NCI-H524 (cell line): ENCODE measurements at places on chromosomes 3 and 15.

DNA sequence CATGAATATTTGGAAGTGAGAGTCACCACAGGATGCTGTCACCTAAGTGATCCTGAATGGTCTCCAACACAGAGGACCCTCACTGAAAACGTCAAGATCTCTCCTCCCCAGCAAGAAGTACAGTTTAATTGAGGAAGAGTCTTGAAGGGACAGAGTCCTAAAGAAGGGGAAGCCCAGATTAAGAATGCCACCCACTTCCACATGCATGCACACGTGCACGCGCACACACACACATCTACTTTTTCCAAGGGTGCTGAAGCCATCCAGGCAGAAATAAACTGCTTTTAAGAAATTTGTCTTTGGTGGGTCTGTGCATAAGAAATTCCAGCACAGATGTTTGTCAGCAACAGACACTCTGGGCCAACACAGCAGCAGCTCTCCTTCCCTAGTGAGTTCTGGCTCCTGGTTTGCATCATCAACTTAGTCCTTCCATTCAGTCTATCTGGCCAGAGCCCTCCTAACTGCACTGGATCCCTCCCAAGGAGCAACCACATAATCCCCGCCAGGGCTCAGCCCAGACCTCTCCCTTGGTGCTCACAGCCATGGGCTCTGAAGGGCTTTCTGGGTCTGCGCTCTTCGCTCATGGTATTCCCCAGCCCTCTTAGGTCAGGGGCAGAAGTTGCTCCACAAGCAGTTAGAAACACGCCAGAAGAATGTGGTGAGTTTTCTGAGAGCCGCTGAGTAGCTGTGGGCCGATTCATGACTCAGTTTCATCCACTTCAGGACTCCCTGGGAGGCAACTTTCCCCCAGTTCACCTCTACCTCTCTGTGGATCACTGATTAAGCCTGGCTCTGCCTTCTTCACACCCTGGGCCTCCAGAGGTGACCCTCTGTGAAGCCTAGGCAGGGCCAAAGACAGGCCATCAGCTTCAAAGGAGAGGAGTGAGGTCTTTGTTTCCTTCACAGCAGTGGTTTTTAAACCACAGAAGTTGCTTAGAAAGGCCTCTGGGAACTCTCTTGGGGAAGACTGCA is 132.6 kb upstream of the LIPC start:
- DNase-seq = no peak

DNA sequence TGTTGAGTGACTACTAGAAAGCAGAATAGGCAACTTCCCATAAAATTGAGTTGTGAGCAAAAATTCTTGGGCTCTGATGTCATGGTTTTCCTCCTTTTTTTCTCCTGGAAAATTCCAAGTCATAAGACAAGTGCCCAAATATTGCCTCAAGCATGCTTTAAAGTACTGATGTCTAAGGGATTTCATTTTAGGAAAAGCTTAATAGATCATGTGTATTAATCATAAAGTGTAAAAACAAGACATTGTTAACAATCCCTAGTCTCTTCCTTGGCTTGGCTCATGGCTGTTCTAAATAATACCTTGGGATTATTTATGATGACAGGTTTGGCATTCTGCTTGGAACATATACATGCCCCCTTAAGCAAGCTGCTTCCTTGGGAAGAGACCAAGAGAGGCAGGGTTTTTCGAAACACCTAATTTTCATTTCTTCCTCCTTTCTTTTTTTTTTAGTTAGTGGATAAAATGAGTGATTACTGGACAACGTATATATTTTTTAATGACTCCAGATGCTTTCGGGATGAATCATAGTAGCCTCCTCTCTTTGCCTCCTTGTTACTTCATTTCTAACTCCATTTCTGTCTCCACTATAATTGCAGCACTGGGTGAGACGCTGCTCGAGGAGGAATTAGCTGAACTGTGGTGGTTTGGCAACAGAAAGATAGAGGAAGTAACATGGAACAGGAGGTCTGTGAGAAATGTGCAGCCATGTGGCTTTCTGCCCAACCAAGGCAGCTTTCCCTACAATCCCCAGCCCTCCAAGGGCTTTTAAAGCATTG is 104.9 kb downstream of the TPRG1 start:
- peak; percentile 16 for DNase-seq

DNA sequence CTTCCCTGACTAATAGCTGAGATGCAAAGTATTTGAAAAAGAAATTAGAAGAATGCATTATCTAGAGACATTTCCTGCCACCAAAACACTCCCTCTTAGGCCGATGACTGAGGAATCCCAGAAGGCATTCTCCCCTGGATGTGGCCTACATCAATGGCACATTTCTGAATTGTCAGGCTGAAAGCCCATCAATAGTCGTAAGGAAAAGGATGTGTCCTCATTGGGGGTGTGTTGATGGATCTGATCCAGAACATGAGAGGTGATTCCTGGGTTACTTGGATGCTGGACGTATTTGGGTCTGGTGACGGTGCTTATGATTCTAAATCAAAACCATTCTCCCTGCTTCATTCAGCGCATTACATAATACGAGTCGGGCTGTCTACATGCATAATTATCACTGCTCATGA is 216.9 kb upstream of the CDIN1 start:
- no peak for DNase-seq

GRCh38 chr15:77457191-77457904 is 36.7 kb downstream of the HMG20A start:
- no peak for DNase-seq

DNA sequence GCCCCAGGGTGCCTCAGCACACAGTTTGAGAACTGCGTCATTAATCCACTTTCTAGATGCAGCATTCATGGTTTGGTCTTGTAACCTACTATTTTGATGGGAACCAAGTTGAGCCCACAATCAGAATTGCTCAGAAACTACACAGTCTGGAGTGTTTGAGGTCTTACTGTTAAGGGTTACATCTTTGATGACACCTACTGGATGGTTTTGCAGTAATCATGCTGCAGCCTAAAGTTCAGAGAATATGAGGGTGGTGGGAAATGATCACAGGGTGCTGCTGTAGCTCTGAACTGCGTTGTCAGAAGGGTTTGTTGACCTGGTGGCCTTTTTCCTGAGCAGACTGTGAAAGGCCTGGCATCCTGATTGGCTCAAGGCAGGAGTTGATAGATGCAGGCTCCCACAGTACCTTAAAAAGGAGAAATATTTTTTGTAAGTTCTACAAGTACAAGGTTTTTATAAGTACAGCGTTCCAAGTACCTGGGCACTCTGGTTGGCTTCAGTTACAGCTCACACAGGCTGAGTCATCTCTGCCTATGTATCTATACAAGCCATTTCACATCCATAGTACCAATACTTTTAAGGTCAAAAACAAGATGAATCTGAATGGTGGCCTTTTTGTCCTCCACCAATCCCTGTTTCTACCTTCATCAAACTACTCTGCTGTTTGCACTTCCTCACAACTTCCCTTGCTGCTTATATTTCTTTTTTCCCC is 60.5 kb upstream of the ACKR4 start:
- peak; percentile 8 for DNase-seq

DNA sequence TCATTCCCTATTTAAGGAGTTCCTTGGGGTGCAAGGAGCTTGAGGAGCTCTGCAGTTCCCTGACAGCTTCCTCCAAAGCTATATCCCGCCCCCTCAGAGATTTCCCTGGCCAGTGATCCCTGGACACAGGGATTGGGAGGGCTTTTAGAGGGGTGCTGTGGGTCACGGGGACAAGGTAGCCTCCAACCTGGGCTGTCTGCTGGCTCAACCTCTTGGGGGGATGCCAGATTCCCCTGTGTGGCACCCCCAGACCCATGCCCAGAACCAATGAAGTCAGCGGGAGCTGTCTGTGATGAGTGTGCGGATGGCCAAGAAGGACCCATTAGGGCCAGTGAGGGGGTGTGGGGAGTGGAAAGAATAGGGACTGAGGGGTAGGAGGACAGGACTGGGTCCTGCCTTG is 21.0 kb upstream of the ATP2B2 start:
- no peak for DNase-seq

- no peak for DNase-seq
Measured at GRCh38 chr3:180329187-180329586, 272.8 kb upstream of the TTC14 start.

- DNase-seq = no peak
Measured at GRCh38 chr3:110738531-110738930, 333.1 kb upstream of the NECTIN3 start.

- no peak for DNase-seq
Measured at GRCh38 chr3:79405183-79405582, 362.6 kb downstream of the ROBO1 start.

DNA sequence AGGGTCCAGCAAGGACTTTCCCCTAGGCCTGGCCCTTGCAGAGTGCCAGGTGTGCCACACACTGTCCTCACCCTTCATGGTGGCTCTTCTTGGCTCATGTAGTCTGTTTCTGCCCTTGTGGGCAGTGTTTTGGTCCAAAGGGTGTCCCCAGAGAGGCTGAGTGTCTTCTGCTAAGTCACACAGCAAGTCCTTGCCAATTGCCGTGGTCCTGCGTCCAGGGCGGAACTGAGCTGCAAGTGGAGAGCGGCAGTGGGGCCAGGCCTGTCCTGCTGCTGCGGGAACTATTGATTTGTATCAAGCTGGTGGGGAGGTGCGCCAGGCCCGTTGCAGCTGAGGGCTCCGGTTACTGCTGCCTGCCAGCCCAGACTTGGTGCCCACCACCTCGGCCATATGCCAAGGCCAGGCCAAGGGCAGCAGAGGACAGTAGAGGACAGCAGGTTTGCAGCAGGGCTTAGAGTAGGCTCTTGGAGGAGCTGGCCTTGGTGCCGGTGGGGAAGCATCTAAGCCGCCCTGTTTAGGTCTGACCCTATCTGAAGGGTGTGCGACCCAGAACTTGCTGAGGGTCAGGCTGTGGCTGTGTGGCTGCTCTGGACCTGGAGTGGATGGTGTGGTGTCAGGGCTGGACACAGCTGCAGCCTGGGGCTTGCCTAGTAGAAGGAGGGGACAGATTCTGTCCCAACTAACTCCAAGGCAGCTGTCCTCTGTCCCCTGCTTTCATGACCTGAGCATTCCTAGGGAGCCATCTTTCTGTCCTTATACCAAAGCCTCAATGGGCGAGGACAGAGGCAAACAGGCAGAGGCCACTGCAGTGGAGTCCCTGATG is 4.5 kb downstream of the AMIGO3 start:
- DNase-seq = no peak

DNA sequence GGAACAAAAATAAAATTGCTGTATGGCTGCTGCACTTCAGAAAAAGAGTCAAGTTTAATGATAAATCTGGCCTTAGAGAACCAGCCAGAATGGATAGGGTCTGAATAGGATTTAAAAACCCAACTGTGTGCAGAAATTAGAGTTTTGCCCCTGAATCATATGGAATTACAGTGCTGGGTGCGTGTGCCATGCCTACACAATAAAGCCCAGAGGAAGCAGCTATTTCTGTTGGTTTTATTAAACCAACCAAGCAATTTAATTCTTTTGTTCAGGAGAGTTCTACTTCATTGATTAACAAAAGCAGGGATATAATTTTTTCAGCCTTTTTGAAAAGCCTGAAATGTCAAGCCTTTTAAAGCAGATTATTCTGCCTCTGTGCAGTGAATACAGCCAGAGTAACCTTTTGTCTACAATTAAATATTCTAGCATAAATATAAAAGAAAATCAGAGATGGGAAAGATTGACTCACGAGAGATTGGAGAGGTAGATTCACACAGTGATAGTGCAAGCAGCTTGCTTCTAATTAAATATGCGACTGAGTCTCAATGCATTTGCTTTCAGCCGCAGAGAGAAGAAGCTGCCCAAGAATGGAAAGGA is 66.7 kb upstream of the DNAJC19 start:
- no peak for DNase-seq

DNA sequence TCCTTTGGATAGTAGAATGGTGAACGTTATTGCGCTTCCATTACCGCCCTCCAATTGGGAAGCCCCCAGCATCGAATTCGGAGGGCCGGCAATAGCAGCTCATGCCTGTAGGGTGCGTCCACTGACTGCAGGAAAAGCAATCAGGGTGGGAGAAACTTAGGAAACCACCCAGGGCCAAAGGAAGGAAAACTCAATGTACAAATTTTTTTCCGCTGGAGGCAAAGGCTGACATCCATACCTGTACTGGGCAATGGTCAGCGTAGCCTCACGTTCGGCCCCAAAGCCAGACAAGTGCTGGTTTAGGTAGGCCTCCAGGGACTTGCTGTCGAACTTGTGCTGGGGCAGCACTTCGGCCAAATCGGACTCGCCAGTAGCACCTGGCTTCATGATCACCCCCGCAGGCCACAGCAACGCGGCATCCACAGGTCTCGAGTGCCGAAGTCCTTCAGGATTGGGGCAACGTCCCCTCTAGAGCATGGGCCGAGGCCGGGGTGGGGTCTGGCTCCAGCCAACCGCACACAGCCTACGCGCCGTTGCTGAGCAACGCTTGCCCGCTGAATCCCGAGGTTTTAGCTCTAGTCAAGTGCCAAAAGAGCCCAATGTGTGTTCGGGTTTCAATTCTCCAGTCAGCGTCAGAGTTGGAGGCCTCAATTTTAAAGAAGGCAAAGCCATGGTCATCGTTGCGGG is at the start of gene ACAD11:
ACAD11 (minus strand) TSS at position 445 of the 687 bp plus-strand sequence; CDS start at position 387, 58 bp downstream.
- DNase-seq = peak; percentile 95

DNA sequence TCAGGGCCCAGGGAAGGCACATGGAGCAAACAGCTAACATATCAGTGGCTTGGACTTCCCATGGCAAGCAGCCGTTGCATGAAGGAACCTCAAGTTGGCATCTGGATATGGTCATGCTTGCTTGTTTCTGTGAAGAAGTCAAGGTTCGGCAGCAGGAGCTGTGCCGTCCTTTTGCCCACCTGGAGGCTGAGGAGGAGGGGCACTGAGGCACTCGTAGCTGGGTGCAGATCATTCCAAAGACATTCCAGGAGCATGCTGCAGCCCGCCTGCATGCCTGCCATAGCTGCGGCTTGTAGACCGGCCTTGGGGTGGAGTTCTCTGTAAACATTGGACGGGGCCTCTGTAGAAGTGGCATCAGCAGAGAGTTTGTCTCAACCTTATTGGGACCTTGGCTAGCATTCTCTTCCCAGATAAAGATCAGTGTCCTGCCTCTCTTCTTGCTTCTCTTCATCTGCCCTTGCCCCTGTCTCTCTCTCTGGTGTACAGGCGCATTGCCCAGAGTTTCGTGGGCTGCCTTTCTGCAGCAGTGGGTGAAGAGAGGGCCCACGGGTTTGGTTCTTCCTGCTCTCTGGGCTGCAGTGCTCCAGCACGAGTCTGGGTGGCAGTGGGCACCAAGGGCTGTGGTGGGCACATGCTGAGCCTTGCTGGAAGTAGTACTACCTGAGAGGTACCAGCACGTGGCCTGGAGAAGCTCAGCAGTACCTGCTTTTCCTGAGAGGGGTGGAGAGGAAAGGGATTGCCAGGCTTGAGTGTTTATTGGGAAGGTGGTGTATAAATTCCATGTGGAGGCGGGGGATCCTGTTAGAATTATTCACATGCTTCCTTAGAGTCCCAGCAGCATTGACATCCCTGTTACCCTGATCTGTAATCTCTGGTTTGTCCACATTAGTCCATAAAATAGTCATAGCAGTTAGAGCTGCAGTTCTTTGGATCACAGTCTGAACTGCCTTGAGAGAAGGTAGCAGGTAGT is 49.4 kb downstream of the CHCHD6 start:
- no peak for DNase-seq

GRCh38 chr15:39172380-39173281 is 408.2 kb upstream of the THBS1 start:
- no peak for DNase-seq
